ENCODE measurements at places on chromosomes 2 and 18. TPM values are rescaled to one million over a fixed set of nuclear protein-coding genes. Genes with fewer than 3 reads are reported as not detected.
A peak's percentile ranks its signal among the peaks of the same experiment; 100 is the strongest.

DNA sequence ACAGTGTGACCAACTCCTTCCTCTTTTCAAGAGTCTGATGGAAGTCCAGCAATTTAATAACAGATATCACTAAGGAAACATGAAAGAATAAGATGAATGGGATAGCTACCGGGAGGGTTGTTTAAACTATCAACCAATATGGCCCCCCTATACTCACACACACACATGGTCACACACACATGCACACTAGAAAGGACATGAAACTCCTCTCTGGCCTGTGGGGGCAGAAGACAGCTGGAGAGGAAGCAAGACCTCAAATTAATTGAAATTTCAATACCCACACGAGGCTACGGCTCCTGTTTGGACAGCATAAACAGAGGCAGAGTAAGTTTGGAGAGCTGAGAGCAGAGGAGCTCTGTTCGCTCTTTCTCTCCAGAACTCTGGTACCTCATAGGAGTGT lies 34.7 kb upstream of the REEP1 start:
- no peak for DNase-seq

GRCh38 chr2:227816507-227817294 lies 3.1 kb downstream of the CCL20 start:
- DNase-seq: no peak

GRCh38 chr2:234945339-234945873 lies 6.4 kb upstream of the SH3BP4 start:
- no peak for DNase-seq

GRCh38 chr2:20317690-20318089 lies 33.0 kb downstream of the PUM2 start:
- no peak for DNase-seq

The RAD51AP2 gene
- 0.17 TPM for total RNA-seq

The TMEM178A gene
- total RNA-seq: not detected

GRCh38 chr2:18253686-18254197 lies 306.7 kb downstream of the RDH14 start:
- DNase-seq: no peak

DNA sequence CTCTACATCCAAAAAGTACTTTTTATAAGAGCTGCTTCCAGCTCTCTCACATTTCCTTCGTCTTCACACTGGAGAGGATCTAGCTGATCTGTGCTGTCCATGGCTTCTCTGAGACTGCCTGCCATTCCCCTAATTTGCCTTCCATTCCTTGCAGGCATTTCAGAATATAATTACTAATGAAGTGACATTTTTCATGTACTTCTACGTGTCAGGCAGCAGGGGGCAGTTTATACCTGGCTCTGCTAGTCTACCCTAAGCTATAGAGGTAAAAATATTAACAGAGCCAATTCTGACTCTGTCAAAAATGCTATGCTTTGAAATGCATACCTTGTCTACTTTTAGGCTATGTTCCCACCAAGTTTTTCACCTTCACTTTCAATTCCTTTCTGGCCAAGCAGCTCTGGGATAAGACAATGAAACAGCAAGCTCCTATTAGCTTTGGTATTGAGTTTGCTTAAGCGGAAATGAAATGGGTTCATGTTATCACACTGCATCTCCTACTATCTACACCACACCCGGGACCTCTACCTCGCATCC lies 81.9 kb downstream of the MEP1B start:
- DNase-seq: peak; percentile 7

DNA sequence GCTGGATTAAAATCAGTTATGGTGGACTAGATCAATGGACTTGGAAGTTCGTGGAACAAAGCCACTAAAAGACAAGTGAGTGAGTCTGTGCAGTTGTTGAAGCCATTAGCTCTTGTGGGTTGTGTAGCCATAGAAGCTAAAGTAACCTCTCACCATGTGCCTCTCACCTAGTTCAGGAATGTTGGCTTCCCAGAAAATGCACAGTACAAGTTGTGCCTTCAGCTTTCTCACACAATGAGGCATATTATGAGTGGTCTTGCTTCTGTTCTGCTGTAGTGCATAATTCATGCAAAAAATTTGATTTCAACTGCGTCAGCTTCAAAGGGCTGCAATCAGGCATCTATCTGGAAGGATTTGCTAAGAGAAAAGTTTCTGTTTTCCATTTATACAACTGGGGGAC lies 26.2 kb downstream of the CERS6 start:
- DNase-seq: no peak

DNA sequence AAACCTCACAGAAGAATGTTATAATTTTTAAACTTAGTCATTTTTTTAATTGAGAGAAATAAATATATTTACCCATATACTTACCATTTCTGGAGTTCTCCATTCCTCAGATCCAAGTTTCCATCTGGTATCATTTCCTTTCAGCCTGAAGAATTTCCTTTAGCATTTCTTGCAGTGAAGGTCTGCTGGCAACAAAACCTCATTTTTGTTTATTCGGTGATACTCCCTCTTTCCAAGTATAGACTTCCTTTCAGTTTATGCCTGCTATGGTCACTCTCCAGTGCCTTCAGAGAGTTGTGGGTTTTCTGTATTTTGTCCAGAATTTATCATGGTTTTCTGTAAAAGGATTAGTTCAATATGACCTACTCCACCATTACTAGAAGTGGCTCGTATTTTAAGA lies 17.0 kb downstream of the WDPCP start:
- no peak for DNase-seq

The ARHGAP25 gene
- not detected for total RNA-seq

GRCh38 chr2:14285812-14286211 lies 346.7 kb upstream of the LRATD1 start:
- DNase-seq: no peak

DNA sequence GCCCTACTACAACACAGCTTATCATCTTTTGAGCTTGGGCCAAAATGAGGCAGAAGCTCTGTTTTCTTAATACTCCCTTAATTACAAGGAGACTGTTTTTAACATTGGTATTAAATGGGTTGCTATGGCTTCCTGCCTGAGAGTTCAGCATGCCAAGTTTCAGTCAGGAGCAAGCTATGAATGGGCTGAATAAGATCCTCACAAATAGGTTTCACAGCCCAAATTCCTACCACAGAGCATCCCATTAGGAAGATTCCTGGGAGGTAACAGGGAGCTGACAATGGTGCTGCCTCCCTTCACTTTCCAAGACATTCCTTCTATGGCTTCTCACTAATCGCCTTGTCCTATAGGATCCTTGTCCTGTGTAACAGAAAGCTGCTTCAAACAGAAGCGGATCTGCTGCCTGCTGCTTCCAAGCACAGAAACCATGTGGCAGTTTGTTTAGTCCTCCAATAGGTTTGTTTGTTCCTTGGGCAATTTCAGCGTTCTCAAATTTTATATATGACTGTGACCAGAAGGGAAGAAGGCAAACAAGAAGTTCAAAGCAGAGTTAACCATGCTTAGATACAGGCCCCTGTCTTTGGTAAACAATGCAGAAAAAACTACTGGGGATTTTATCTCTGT lies 70.9 kb downstream of the NCKAP5 start:
- no peak for DNase-seq

GRCh38 chr2:26792720-26793119 lies 6.9 kb downstream of the CENPA start:
- no peak for DNase-seq

- DNase-seq: no peak
These were observed 210.9 kb upstream of the SMAD7 start for GRCh38 chr18:49161627-49162026.

The GALNT1 gene
- total RNA-seq: 144 TPM

The GALNT5 gene
- total RNA-seq: not detected

The SCN9A gene
- 6.3 TPM for total RNA-seq

Data from A172 (cell line).